ENCODE measurements at places on chromosomes 7 and 10.
A peak's percentile ranks its signal among the peaks of the same experiment; 100 is the strongest.

DNA sequence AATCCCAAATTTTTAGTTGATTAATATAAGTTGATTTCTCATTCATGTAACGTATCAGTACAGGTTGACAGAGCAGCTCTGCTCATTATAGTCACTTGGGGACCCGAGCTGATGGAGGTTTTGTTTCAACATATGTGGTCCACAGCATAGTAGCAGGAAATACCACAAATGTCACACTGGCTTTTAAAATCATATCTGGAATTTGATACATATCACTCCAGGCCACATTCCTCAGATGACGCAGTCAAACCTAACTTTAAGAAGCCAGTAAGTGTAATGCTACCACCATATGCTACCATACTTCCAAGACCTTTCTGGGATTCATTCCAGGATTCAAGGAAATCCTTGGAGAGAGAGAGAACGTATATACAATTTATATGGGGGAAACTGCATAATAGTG is 156.3 kb downstream of the PHF14 start:
- peak; percentile 77 for DNase-seq

GRCh38 chr7:126443951-126444350 is 808.8 kb downstream of the GRM8 start:
- DNase-seq = no peak

- no peak for DNase-seq
Observed at GRCh38 chr7:107811934-107812333, 8.9 kb upstream of the SLC26A3 start.

- DNase-seq = no peak
Observed at GRCh38 chr10:74635655-74636054, 190.7 kb upstream of the KAT6B start.

- DNase-seq = no peak
Observed at GRCh38 chr7:129750501-129750900, 139.0 kb downstream of the NRF1 start.

GRCh38 chr7:69719717-69720116 is 121.4 kb downstream of the AUTS2 start:
- no peak for DNase-seq

DNA sequence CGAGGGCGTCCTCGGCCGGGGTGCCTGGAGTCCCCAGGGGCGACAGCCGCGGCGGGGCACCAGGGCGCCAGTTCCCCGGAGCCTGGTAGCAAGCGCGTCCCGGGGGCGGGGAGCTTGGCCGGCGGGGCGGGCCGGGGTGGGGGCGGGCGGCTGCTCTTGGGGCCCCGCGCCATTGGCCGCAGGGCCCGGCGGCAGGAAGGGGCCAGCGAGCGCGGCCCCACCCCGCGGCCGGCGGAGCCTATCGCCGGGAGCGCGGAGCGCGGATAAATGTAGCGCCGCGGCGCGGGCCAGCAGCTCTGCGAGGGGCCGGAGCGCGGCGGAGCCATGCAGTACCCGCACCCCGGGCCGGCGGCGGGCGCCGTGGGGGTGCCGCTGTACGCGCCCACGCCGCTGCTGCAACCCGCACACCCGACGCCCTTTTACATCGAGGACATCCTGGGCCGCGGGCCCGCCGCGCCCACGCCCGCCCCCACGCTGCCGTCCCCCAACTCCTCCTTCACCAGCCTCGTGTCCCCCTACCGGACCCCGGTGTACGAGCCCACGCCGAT is at the start of gene HHEX:
TSS of gene HHEX (plus strand) at position 293 of the 548 bp plus-strand sequence. CDS start at position 325, 32 bp downstream.
- peak; percentile 82 for DNase-seq

- peak; percentile 32 for DNase-seq
Observed at GRCh38 chr7:97187067-97187466, 69.6 kb downstream of the SDHAF3 start.

DNA sequence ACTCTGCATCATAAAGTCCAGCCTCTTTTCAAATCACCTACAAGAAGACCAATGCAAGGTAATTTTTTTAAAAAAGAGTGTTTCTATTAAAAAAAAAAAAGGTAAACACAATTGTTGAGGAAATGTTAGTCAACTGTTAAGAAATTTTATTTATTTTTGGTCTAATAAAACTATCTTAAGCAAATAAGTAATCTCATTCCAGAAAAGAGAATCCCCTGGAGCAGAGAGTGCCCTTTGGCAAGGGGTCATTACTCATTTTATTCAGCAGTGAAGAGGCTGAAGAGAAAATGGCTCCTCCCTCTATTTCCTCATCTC is 63.4 kb upstream of the GSDME start:
- DNase-seq = peak; percentile 80

DNA sequence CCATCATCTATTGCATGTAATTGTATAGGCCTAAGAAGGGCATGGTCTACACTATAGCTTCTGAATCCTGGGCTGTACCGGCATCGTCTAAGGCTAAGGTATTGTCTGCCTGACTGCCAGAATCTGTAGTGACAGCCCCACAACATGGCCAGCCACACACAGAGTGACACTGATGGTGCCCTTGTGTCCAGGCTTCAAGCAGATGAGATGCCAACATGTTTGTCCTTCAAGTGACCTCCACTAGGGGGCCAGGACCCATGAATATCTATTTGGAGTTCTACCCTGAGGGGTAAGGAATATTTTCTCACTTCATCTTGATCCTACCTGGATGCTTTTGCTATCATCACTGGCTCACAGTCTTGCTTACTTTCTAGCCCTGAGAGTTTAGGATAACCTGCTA is 1.5 kb downstream of the CYP3A7 start:
- DNase-seq = no peak

GRCh38 chr7:105086850-105087249 is 72.8 kb downstream of the KMT2E start:
- DNase-seq = no peak

DNA sequence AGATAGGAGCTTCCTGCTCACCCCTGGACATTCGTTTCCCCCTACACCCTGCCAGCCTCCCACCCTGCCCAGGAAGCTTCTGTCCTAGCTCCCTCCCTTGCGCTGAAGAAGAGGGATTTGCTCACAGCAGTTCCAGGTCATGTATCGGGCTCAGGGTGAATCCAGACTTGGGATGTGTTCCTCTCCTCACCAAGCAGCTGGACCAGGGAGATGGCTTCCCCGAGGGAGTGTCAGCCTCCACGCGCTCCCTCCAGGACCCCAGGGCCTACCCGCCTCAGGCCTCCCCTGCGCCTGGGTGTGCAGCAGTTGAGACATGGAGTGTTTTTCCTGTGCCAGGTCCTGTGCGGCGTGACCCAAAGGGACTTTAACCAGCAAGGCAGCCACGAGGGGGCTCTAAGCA is 435.6 kb upstream of the FOXK1 start:
- no peak for DNase-seq

DNA sequence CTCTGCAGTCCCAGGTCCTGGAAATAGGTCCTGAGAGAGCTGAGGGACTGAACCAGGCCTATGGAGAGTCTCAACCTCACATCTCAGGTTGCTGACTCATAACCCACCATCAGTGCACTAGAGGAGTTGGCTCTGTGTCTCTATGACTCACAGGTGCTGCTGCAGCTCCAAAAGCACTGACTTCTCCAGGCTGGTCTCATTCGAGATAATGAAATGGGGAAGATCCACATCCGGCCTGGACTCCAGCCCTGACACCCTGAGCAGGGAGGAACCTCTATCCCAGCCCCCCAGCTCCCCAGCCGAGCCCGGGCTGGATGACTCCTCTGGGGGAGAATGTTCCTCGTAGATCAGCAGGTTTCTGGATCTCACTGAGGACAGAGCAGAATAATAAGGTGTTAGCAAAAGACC is 35.5 kb upstream of the DGKI start:
- DNase-seq = peak; percentile 97

DNA sequence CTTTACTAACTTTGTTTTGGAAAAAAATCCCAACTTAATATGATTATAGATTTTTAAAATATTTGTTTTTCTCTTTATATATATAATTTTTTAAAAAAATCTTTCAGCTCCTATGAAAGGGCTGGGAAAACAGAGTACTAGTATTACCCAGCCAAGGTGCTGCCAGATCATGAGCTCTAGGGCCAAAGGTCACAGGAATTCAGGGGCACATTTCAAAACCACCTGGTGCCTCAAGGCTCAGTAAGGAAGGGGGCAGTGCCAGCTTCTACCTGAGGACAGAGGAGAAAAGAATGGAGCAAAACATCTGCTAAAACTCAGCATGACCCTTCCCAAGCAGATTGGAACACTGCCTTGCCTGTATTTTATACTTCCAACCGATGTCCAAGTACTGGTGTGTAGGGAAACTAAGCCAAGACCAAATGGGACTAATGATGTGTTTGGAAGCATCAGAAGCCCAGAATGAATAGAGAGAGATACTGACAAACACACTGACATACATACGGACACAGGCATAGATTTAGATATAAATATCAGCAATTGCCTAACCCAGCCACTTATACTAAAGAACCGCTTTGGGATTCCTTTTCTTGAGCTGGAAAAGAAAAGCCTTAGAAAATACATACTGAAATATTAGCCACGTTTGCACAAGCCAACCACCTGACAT is 667.3 kb downstream of the PARD3 start:
- DNase-seq = no peak

DNA sequence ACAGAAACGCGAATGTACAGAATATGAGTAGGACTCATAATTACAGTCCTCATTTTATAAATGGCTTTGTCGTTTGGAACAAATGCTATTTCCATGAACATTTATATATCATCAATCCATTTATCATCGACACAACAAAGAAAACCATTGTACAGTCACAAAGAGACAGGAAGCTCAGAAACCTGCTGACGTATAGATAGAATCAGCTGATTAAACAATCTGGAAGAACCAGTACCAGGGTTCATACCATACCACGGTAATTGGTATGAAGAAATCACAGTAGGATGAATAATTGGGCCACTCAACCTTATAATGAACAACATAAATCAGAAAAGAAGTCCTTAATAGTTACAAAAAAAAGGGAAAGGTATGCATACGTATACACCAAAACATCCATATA is 295.0 kb downstream of the PARD3 start:
- DNase-seq = no peak

DNA sequence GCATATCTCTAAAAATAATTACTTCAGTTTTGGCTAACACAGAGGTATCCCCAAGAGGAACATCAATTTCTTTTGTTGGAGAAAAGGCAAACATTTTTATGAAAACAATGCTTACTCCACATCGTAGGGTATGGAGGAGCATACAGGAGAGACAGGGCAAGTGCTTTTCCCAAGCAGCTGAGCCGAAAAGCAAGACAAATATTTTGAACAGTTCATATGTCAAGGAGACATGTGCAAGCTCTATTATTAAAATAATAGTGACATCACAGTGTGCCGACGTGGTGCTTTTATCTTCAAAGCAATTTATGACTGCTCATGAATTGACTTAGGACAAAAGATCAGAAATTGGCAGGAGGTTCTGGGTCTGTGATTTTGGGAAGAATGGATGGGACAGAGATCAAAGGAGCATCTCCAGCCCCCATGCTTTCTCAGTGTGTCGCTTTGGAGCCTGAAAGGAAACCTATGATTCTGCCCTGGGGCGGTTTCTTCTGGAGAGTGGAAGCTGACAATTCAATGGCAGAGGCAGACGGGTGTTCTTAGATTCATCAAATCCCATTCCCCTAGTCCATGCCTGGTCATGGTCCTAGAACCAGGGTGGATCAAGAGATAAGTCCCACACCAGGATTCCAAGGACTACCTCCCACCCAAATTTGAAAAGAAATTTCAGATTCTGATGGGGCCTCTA is 97.1 kb downstream of the JCAD start:
- no peak for DNase-seq

GRCh38 chr7:28609608-28610007 is 197.3 kb downstream of the CREB5 start:
- DNase-seq = no peak

DNA sequence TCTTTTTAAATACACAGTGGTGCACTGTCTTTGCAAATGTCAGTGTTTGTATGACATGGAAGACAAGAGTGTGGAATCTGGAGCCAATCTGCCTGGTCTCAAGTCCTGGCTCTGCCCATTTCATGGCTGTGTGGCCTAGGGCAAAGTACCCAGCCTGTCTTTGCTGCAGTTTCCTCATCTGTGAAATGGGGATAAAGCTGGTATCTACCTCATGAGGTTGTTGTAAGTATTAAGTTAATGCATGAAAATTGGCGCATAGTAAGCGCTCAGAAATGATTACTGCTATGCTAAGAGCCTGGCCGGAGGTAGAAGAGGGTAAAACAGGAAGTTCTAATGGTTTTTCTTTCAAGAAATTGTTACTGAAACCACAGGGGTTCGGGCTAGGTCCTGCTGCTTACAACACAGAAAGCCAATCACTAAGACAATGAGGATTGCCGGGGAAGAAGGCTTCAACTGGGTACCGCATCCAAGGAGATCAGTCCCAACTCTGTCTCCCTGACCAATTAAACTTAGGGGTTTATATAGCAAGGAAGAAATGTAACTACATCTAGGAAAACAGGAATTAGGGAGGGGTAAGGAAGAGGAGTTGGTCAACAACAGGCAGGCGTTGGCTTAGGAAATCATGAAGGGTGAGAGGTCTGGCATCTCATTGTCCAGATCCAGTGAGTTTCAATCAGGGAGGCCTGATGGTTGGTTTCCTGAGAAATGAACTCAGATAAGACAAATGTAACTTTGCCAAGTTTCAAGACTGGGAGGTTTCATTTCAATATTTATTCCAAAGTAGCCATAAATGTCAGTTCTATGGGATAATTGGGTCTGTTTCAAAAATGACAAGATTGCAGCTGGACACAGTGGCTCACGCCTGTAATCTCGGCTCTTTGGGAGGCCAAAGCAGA is 57.0 kb downstream of the CHST3 start:
- DNase-seq = peak; percentile 72

- DNase-seq = no peak
Observed at GRCh38 chr7:100089458-100090196, 858 bp downstream of the COPS6 start.

DNA sequence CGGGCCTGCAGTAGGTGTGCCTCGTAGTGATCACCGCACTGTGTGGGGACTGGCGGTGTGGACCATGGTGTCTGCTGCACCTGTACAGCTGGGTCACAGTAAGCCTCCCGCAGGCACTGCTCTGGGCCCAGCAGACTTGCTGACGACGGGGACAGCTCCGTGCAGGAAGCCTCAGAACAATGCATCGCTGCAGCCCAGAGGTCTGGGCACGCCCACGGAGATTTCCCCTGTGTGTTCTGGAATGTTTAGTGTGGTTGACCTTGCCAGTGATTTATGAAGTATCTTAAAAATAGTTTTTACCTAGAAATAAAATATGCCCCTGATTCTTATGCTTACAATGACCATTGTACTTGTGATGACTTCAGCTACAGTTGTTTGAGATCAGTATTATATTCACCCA is 59.1 kb upstream of the ZNF32 start:
- DNase-seq = peak; percentile 72

DNA sequence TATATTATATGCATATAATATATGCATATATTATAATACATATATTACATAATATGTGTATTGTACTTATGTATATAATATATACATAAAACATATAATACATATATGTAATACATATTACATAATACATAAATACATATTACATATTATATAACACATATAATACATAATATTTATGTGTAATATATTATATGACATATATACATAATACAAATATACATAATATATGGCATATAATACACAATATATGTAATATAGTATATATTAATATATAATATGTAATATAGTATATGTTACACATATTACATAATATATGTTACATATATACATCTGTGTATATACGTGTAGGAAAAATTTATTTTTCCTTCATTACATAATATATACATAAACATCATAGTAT is 63.4 kb downstream of the SGMS1 start:
- DNase-seq = no peak

GRCh38 chr10:76429368-76430060 is 998.1 kb downstream of the LRMDA start:
- DNase-seq = no peak

- DNase-seq = no peak
Observed at GRCh38 chr10:20117471-20117870, 301.2 kb downstream of the PLXDC2 start.
